ENCODE measurements at places on chromosomes 7 and 10.
A peak's percentile ranks its signal among the peaks of the same experiment; 100 is the strongest.

GRCh38 chr7:3309140-3309539, 8.1 kb downstream of the SDK1 start:
- no peak for DNase-seq

GRCh38 chr10:78875331-78875877, 193.4 kb upstream of the ZMIZ1 start:
- no peak for DNase-seq

- DNase-seq, result no peak
These were observed 11.1 kb downstream of the HTR7 start for GRCh38 chr10:90846746-90847145.

DNA sequence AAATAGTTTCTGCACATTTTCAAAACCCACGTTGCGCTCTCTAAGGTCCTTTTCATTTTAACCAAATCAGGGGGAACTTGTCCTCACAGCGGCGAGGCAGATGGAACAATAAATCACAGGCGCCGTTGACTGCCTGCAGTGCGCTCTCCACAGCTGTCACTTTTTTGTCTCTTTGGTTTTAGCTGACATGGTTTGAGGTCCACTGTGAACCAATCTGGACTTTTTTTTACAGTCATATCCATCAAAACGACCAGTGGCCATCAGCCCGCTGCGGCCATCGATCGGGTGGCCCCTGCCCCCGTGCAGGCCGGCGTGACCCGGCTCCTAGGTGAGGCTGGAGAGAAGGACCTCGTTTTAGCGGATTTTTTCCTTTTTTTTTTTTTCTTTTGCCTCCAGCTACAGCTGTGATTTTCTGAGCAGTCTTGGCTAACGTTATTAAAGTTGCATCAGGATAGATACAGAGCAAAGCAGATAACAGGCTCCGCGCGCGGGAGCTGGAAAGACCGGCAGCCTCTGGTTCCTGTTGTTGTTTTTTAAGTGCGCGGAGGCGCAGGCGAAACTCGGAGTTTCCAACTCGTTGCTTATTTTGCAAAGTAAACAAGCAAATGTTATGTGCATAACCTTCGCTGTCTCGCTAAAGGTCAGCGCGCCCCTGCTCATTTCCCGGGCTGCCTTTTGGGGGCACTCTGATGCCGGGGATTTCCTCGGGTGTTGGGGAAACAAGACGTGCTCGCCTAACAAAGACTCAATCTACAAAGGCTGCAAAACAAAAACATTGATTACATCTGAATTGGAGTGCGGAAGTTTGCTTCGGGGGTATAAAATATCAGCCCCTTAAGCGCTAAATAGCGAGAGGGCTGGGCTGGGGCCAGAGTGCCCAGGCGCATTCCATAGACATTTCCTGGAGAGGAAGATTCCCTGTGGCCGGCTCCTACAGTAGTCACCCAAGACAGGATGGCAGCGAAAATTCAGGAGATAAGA, 414.8 kb upstream of the MKI67 start:
- DNase-seq, result no peak

GRCh38 chr10:78397786-78398185, 364.1 kb downstream of the RPS24 start:
- DNase-seq, result no peak

GRCh38 chr7:104059103-104059502, 69.6 kb upstream of the RELN start:
- DNase-seq, result no peak

DNA sequence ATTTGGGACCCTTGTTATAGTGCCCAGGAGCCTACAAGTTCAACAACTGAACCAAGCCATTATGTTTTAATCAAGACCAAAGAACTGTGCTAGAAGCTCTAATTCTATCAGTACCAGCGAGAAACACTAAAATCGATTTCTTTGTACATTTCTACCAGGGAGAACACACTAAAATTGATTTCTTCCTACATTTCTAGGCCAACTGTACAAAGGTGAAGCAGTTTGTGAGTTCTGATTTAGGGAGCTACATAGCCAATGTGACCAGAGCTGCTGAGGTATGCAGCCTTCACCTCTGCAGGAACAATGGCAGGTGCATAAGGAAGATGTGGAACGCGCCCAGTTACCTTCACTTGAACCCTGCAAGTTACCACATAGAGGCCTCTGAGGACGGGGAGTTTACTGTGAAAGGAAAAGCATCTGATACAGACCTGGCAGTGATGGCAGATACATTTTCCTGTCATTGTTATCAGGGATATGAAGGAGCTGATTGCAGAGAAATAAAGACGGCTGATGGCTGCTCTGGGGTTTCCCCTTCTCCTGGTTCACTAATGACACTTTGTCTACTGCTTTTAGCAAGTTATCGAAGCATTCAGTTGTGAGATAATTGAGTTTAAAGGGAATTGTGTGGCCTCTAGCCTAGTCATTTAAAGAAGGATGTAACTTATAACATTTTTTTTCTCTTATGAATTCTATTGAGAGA, 31.7 kb downstream of the HYAL4 start:
- DNase-seq, result no peak

DNA sequence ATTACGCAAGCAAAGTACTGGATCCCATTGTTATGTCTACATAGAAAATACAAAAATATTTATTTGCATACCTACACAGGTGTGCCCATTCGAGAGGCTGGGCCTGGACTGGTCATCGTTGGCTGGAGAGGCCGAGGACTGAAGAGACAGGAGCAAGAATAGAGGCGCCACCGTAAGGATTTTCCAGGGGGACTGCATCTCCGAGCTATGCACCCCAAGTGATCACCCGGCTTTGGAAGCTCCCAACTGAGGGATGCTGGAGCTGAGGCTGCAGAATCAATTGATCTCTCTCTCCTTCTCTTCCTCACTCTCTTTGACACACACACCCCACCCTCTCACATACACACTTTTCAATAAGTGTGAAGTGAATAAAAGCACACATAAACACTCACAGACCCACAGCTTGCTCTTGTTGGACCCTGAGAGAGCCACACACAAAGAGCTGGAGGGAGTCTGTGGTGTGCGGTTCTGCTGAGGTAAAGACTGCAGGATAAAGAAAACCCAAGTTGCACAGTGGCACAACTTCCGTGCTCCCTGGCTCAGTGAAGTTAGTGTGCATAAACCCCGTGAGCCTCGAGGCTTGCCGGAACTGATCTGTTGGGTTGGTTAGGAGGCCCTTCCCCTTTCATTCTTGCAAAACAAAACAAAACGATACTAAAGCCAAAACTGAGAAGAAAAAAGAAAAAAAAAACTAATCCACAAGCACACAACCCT, at the start of gene AOAH:
Gene AOAH (minus strand): TSS at position 544 of the 714 bp plus-strand sequence. CDS start 346 bp downstream, at position 198.
- peak; percentile 37 for DNase-seq

DNA sequence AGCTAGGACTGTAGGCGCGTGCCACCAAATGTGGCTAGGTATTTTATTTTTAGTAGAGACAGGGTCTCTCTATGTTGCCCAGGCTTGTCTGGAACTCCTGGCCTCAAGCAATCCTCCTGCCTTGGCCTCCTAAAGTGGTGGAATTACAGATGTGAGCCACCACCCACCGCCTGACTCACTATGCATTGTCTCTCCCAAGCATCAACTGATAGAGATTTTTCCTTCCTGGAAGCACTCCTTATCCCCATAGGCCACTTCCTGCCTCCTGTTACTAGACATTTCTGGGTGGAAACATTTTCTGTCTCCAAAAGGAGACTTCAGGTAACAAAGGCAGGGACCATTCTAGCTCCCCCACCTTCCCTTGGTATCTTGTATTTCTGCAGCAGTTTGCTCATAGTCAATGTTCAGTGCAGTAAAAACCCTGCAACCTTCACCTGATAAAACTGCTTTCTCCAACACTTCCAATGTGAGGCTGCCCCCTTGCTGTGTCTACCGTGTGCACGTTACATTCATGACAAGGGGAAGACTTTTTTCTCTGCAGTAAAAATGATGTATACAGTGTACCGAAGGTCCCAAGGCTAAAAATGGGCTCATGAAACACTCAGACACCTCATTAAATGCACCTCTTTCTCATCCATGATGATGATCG, 84.9 kb downstream of the NHLRC2 start:
- DNase-seq, result no peak

GRCh38 chr7:151694828-151695580, 175.3 kb upstream of the RHEB start:
- DNase-seq, result no peak

DNA sequence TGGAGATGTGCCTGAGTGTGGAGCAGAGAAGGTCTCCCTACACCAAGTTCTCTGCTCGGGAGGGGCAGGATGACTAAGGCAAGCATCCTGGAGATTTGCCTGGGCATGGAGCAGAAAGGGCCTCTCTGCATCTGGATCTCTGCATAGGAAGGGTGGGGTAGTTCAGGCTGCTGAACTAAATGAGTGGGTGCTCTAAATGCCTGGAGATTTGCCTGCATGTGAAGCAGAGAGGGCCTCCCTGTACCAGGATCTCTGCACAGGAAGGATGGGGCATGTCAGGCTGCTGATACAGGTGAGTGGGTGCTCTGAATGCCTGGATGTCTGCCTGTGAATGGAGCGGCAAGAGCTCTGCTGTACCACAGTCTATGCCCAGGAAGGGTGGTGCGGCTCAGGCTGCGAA, 680.7 kb downstream of the SUGCT start:
- DNase-seq, result no peak

DNA sequence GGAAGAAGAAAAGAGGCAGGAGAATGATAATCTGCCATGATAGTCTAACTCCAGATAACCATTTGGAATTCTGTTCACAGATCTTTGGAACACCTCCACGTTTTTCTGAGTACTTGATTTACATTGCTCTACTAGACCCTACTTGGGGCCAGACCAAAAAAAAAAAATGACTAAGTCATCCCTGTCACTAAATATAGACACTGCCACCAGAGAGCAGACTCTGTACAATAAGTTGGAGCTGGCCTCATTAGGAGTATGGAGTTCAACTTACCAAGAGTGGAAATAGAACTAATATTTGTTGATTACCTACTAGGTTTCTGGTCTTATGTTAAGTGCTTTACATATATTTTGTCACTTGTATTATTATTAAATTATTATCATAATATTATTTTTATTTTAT, 80.9 kb upstream of the ZNF800 start:
- DNase-seq, result no peak

- no peak for DNase-seq
These were observed 63.5 kb downstream of the CFAP46 start for GRCh38 chr10:132878730-132879407.

GRCh38 chr7:132189881-132190280, 386.4 kb downstream of the PLXNA4 start:
- DNase-seq, result no peak

DNA sequence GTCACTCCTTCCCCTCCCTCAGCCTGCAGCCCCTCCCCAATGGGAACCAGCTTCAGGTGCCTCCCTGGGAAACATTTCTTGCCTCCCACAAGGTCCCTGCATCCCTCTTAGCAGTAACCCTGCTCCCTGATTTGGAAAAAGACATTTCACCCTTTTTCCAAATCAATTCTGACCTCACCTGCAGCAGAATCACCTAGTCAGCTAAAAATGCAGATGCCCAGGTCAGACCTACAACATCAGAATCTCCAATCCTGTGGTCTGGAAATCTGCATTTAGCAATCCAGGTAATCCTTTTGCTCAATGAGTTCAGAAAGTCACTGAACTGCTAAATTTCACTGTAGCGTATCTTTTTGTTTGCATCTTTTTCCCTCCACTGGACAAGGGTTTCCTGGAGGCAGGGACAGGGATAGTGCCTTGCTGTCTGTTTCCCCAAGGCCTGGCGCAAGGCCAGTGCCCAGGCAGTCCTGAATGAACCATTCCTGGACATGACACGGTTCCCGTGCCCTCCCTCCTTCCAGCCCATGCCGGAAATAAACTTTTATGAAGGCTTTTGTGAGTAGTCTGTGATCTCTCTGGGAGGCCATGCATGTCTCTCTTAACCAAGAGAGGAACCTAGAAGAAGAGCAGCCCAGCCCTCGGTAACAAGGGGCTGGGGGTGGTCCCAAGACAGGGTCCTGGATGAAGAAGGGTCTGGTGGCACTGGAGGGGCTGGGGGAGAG, 44.0 kb downstream of the COL13A1 start:
- no peak for DNase-seq

DNA sequence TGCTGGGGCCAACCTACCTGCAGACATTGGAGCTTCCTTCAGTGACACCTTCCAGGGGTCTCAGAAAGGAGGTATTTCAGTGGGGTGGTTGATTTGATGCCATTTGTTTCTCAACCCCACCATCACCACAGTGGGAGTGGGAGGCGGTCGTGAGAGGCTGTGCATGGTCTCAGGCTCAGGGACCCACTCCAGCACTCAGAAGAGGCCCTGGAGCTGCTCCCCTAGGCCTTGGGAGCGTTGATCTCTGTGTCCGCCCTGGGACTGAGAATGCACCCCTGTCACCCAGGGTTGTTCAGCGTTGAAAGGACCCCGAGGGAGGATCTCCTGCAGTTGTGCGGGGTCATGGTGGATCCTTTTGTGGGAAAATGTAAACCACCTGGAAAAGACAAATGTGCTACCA, 410.6 kb downstream of the GLRX3 start:
- no peak for DNase-seq

GRCh38 chr7:80829527-80829926, 89.3 kb downstream of the SEMA3C start:
- no peak for DNase-seq

DNA sequence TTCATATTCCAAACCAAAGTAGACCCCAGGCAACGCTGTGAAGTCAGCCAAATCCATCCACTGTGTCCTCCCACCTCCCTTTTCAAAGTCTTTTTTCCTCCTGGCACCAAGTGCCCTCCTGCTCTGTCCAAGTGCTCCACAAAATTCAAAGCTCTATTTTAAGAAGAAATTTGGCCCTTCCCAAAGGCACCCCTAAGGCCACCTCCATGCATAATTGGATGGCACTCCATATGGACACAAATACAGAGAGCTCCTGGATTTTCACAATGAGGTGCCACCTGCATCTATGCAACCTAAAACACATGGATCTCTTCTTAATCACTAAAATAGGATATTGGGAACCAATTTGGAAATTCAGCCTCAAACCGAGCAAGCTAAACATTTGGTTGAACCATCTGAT, 121.6 kb downstream of the RELN start:
- DNase-seq, result no peak

DNA sequence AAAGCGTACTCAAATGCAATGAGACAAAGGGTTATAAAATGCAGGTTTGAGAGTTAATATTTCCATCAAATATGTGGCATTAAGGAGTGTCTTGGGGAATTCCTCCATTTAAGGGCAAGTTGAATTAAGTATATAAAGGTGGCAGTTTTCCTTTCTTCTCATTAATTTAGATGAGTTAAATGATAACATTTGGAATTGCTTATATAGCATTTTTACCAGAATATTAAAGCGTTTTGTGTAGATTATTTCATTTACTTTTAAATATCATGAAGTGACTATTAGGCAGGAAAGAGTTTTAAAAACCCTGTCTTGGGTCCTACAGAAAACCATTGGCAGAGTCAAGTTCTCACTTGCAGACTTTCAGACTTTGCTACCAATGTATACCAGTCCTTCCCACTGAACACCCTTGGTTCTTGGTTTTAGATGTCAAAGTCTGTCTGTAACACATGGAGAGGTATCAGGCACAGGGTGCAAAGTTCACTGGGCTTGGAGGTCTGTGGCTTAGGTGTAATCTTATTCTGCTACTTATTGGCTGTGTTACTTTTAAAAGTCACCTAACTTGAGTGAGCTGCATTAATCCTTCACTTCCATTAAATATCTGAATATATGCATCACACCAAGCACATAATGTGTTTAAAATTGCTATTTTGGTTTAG, 51.0 kb downstream of the ASB4 start:
- DNase-seq, result no peak
